ENCODE measurements at places on chromosomes 2 and 18. TPM values are rescaled to one million over a fixed set of nuclear protein-coding genes. Genes with fewer than 3 reads are reported as not detected.

- no peak for DNase-seq
Measured at GRCh38 chr18:36887114-36887513, 58.2 kb downstream of the KIAA1328 start.

GRCh38 chr2:86003967-86004366, 101.7 kb downstream of the POLR1A start:
- no peak for DNase-seq

- DNase-seq, result no peak
Measured at GRCh38 chr2:124797049-124797448, 772.0 kb downstream of the CNTNAP5 start.

- no peak for DNase-seq
Measured at GRCh38 chr2:106831241-106831640, 54.7 kb downstream of the ST6GAL2 start.

- DNase-seq, result no peak
Measured at GRCh38 chr2:202133200-202133908, 60.3 kb downstream of the KIAA2012 start.

DNA sequence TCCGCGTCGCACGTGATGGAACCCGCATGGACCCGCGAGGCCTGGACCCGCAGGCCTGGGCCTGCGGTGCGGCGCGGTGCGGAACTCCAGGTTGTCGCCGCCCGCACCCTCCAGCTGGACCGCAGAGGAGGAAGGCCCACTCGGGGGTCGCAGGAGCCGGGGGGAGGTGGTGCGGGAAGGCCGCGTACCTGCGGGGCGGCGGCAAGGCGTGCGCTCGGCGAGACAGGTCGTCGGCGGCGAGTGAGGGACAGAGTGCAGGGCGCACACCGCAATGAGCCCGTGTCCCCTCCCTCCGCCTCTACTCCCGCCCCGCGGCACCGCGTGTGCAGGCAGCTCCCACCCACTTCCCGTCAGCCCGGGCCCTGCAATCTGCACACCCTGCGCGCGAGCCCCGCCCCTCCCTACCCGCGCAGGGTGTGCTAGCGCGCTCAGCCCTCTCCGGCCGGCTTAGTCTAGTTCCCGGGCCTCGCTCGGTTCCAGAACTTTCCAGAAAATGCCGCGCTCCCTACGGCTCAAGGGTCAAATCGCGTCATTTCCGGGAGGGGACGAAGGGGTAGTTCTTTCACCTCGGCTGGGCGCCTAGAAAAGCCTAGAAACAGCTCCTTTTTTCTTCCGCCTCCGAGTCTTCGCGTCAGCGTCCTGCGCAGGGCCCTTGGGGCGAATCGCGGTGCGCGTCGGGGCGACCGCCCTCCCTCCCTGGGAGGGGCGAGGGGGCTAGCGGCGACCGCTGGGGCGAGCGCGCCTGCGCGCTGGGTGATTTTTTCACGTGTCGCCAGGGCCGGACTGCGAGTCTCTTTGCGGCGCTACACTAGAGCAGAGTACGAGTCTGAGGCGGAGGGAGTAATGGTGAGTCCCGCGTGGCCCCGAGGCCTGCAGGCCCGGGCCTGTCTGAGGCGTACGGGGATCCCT, at the start of the genes HSPD1 and HSPE1:
TSS of gene HSPD1 (minus strand) at position 247 of the 909 bp plus-strand sequence. CDS start 992 bp downstream, outside the sequence.
TSS of gene HSPE1 (plus strand) at position 786 of the 909 bp plus-strand sequence. CDS start at position 844, 58 bp downstream.
- DNase-seq, result peak; percentile 97

- peak; percentile 75 for DNase-seq
Measured at GRCh38 chr18:35026407-35027061, 14.7 kb upstream of the MAPRE2 start.

GRCh38 chr2:128282246-128282975, 36.3 kb downstream of the HS6ST1 start:
- no peak for DNase-seq

GRCh38 chr18:29076645-29077044, 899.7 kb upstream of the CDH2 start:
- DNase-seq, result no peak

- no peak for DNase-seq
Measured at GRCh38 chr2:229660391-229660790, 54.0 kb downstream of the DNER start.

NXPH2 gene
- total RNA-seq, result not detected

FZD7 gene
- total RNA-seq, result 0.37 TPM

OR6B2 gene
- not detected for total RNA-seq

ESPNL gene
- total RNA-seq, result 0.35 TPM

Data from naive thymus-derived CD4-positive, alpha-beta T cell (primary cell).